ENCODE measurements at places on chromosomes 7 and 10.

DNA sequence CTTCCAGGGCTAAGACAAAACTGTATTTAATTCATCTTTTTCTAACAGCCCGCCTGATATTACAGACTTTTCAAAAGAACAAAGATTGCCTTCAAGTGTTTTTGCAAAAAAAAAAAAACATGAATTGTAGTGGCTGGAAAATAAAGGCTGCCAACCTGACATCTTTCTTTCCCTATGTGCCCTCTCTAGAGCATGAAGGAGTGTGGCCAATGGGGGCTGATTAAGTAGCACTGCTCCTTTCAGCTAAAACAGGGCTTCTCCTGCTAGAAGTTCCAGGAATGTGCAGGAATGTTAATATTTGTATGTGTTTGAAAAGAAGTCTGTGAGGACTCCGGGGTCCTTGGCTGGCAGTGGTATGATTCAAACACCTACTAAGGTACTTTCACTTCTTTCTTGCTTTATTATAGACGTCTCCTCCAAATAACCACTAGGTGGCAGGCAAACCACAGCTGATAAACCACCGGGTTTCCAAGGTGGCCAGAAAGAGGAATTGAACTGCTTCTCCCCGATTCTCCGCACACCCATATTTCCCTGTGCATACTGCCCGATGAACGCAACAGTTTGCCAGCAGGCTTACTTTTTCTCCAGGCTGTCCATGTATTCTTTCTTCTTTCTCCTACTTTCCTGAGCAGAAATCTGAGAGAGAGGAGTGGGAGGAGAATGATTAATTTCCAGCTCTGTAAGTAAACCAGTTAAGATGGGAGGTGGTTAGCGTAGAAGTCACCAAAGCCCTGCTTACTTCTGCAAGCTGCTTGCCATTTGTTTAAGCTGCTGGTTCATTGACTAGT lies 56.8 kb upstream of the DGKI start:
- peak; percentile 61 for DNase-seq

- no peak for DNase-seq
Observed at GRCh38 chr7:52197221-52197620, 838.2 kb upstream of the POM121L12 start.

- DNase-seq = no peak
Observed at GRCh38 chr10:44982114-44982460, 3.5 kb upstream of the DEPP1 start.

DNA sequence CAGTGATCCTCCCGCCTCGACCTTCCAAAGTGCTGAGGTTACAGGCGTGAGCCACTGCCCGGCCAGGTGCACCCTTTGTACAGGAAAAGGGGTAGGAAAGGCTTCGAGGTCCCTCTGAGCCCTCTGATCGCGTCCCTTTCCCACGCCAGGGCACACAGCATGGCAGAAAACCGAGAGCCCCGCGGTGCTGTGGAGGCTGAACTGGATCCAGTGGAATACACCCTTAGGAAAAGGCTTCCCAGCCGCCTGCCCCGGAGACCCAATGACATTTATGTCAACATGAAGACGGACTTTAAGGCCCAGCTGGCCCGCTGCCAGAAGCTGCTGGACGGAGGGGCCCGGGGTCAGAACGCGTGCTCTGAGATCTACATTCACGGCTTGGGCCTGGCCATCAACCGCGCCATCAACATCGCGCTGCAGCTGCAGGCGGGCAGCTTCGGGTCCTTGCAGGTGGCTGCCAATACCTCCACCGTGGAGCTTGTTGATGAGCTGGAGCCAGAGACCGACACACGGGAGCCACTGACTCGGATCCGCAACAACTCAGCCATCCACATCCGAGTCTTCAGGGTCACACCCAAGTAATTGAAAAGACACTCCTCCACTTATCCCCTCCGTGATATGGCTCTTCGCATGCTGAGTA lies 871 bp downstream of the POP7 start:
- no peak for DNase-seq

DNA sequence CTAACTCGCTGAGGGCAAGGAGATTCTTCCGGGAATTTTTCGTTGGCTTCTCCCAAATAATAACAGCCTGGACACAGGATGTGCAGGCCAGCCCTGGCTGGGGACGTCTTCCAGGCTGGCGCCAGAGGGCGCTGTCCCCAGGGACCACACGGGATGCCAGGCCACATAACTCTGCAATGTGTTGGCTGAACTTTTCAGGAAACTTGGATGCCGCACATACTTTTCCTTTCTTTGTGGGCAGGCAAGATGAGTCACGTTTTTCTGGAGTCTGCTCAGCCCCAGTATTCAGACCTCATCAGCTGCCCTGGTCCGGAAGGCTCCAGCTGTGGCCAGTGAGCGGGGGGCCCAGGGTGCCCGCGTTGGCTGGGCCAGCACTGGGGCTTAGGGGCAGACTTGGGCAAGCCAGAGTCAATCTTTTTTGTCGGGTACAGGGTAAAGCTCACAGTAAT lies 122.7 kb downstream of the PRKAG2 start:
- DNase-seq = peak; percentile 55

DNA sequence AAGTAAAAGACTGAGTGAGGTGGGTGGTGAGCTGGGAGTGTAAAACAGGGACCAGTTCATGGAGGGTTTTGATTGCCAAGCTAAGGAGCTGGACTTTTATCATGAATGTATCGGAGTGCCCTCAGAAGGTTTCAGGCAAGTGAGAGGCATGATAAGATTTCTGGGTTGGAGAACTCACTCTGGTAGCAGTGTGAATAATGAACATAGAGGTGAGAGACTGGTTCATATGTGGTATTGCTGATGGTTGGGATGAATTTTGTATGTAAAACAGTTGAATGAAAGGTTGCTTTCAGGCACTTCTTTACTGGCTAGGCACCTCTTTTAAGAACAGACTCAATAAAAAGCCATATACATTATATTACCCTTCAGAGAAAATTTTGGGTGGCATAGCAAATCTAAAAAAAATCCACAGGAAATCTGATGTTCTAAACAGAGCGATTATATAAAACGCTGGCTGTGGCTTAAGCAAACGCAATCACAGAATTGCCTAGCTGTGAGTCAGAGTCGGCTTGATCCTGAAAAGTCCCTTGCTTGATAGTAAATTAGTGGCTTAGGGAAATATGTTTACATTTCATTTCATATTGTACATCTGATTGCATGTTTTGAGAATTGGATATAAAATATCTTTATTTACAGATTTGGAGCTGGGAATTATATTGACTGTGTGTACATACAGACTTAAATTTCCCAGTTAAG lies 92.9 kb upstream of the HDAC9 start:
- no peak for DNase-seq

- no peak for DNase-seq
Observed at GRCh38 chr10:45375716-45376231, 1.8 kb downstream of the ALOX5 start.

- DNase-seq = peak; percentile 73
Observed at GRCh38 chr10:69817078-69817581, 15.4 kb downstream of the COL13A1 start.

DNA sequence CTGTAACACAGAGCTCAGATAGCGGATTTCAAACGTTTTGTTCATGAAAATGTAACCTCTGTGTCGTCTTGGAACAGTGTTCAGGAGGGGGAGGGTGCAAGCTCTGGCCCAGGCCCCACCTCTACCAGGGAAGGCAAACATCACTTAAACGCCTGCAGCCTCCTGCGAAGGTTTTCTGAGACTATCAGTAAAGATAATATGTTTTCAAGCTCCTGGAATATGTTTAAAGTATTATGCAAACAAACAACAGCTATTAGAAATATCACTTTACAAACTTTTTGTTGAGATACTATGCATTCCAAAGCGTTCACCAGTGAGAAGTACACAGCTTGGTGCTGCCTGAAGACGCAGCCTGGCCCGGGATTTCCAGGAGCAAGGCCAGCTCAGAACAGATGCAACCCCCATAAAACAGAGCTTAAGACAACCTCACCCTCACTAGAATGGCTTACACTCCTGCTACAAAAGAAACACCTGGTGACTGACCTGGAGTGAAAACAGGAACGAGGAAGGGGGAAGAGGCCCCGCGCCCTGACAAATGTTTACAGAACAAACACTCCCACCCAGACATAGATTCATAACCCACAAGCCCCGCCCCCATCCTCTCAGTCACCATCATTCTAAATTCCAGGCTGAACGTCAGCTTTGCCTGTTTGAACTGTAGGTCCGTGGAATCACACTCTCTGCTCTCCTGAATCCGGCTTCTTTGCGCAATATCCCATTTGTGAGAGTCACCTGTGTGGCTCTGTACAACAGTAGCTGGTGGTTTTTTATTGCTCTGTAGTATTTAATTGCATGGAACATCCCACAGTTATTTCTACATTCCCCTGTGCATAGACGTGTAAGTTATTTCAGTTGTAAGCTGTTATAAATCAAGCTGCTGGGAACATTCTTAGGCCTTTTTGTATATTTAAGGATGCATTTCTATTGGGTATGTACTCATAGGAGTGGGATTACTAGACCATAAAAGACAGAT lies 155.0 kb downstream of the PTPRN2 start:
- peak; percentile 22 for DNase-seq

DNA sequence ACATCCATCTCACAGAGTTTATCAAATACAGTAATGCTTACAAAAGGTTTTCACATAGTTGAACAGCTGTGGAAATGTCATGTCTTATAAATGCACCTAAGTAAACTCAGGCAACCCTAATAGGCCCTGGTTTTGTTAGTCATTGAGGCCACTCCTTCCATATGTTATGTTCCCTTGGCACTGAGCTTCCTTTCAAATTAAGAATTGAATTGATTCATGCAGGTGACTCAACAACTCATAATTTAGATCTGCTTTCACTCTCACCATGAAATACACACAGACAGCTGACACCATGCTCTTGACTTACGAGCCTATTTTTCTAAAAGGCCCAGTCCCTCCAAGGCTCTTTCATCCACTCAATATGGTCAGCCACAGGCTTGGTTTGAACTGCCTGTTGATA lies 476.9 kb downstream of the KCNMA1 start:
- DNase-seq = no peak

GRCh38 chr7:7884855-7885254 lies 83.7 kb upstream of the GLCCI1 start:
- no peak for DNase-seq

DNA sequence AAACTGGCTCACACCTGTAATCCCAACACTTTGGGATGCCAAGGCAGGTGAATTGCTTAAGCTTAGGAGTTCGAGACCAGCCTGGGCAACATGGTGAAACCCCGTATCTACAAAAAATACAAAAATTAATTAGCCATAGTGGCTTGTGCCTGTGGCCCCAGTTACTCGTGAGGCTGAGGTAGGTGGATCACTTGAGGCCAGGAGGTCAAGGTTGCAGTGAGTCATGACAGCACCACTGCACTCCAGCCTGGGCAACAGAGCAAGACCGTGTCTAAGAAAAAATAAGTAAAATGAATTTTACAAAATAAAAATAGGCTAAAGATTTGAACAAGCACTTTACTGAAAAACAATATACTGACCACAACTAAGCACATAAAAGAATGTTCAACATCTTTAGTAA lies 9.8 kb upstream of the ORC5 start:
- DNase-seq = no peak

GRCh38 chr7:133253519-133253875 lies 619 bp downstream of the EXOC4 start:
- DNase-seq = no peak

DNA sequence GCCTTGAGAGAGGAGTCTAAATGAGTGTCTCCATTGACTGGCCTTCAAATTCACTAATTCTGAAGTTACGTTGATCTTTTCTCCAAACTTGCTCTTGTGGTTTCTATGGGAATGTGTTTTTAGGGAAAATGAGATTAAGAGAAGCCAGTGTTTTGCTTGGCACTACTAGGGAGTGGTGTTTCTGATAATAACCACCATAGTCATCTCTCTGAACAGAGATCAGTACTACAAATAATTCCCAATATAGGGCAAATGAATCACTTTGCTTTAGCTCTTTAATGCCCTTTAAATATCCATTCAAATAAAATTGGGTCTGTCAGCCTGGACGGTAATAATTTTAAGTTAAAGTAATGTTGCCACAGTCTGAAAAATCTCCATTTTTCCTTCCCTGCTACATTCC lies 90.8 kb downstream of the NRF1 start:
- DNase-seq = no peak

GRCh38 chr10:30190577-30191552 lies 131.5 kb upstream of the JCAD start:
- no peak for DNase-seq

DNA sequence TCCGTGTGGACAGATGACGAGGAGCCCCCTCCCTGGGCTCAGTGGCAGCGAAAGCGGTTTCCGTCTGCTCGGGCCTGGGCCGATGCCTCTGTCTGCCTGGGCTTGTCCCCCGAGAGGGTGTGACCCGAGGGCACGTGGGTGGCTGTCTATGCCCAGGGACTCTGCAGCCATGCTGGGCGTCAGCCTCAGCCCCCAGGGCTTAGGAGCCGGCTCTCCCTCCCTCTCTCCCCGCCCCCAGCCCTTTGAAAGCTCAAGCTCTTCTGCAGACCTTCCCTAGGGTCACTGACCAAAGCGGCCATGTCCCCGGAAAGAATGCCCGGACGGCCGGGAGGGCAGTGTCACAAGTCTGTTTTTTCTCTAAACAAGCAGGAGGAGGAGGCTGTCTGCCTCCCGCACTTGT lies 7.1 kb downstream of the MICALL2 start:
- no peak for DNase-seq

DNA sequence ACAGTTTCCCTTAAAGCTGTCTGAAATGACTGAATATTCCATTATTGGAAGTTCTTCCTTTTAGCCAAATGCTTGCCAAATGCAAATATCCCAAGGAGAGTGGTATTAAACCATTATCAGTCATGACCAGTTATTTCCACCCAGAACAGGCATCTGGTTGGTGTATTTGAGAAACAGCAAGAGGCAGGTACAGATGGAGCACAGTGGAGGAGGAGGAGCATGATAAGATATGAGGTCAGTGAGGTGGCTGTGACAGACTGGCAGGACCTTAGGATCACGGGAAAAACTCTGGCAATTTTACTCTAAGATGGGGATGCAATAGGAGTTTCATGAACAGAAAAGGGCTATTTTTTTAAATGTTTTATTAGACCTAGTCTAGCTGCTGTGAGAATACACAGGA lies 6.4 kb downstream of the HEPACAM2 start:
- no peak for DNase-seq

GRCh38 chr10:16673443-16673842 lies 143.8 kb downstream of the RSU1 start:
- no peak for DNase-seq

GRCh38 chr10:124498056-124498455 lies 36.4 kb downstream of the LHPP start:
- DNase-seq = no peak

DNA sequence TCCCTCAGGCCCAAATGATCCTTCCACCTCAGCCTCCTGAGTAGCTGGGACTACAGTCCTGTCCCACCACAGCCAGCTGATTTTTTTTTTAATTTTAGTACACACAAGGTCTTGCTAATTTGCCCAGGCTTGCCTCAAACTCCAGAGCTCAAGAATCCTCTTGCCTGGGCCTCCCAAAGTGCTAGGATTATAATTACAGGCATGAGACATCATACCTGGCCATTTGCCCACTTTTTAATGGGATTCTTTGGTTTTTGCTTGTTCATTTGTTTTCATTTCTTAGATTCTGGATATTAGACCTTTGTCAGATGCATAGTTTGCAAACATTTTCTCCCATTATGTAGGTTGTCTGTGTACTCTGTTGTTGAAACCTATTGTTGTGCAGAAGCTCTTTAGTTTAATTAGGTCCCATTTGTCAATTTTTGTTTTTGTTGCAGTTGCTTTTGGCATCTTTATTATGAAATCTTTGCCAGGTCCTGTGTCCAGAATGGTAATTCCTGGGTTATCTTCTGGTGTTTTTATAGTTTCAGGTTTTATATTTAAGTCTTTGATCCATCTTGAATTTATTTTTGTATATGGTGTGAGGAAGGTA lies 95.2 kb downstream of the GLCCI1 start:
- no peak for DNase-seq
